Liver (tissue), 10 donors: ENCODE measurements at places on chromosomes 7 and 10.

DNA sequence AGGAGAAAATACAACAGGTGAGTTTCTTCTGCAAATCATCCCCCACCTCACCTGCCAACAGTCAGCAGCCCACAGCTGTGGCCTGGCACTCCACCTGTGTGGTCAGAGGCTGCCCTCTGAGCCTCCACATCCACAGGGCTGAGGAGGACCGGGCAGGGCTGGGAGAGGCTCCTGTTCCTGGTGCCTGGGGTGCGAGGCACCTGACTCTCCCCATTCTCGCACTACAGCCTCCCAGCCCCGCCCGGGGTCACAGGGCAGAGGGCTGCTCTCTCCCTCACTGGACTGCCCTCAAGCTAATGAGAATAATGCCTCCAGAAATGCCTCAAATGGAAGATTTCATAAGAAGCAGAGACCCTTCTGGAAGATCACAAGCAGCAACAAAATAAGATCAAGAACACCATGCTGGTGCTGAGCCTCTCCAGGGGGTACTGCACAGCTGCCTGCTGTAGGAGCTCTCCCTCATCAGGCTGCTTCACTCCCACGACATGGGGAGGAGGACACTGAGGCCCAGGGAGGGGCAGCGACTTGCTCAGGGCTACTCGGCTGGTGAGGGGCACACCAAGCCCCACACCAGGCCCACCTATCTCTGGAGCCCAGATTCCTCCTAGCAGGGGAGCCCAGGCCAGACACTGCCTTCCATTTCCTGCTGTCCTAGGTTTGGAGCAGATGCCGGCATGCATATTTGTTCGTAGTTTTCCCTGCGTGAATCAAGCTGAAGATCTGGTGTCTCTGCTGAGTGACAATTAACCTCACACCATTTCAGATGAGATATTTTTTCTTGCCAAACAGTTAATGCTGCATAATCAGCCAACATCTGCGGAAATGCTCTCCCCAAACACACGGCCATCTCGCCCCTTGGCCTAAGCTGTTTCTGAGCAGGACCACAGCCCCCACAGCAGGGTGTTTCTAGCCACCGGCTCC lies 76.5 kb downstream of the FAM53B start:
- no peak for DNase-seq

DNA sequence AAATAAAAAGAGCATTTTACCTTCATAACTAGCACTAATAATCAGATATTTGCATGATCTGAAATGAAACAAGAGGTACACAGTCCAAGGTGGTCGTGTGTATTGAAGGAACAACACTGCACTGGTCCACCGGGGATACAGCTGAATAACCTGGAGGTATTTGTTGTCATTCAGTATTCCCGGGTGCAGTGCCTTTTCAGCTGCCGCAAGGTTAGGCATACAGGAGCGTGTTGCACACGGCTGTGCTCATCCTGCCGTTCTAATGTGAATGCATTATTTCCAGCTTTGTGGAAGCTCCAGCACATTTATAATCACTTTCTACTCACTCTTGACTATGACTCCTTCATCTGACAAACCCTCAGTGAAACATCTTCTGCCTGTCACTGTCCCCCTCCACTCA lies 377.8 kb downstream of the GFRA1 start:
- DNase-seq = no peak

GRCh38 chr7:85882335-85882734 lies 695.5 kb upstream of the SEMA3D start:
- no peak for DNase-seq

- peak; percentile 27 for DNase-seq
These were observed 181.4 kb upstream of the SHH start for GRCh38 chr7:155993420-155994278.

DNA sequence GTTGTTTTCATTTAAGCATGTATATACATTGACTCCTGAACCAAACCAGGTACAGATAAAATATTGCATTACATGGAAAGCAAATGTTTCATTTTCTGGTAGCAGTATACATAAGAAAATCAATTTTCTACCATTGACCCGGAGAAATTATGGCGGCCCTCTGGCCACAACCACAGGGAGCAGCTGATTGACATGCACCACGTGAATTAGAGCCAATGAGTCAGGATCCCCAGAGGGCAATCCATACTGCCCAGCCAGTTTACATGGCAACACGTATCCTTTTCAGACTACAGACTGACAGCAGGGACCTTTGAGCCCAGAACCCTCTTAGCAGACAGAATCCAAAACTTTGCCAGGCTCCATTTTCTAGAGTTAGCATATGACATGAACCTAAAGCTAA lies 272.2 kb upstream of the NEBL start:
- DNase-seq = no peak

DNA sequence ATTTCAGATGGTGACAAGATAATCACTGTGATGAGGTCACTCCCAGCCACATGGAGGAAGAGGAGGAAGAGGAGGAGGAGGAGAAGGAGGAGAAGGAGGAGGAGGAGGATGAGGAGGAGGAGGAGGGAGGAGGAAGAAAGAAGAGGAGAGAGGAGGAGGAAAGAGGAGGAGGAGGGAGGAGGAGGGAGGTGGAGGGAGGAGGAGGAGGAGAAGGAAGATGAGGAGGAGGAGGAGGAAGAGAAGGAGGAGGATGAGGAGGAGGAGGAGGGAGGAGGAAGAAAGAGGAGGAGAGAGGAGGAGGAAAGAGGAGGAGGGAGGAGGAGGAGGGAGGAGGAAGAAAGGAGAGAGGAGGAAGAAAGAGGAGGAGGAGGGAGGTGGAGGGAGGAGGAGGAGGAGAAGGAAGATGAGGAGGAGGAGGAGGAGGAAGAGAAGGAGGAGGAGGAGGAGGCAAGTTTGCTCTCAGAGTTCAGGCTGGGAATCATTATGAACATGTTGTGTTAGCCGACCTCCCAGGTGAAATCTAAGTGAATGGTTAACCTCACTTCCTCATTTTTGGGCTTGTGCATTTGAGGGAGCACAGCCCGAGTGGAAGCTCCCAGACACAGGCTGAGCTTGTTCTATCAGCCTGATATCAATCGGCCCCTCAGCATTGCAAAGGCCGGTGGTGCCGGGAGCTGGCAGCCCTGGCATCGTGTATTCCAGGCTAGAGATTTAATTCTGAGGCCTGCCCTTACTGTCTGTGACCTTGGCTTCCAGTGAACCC lies 236.2 kb upstream of the PITRM1 start:
- no peak for DNase-seq

DNA sequence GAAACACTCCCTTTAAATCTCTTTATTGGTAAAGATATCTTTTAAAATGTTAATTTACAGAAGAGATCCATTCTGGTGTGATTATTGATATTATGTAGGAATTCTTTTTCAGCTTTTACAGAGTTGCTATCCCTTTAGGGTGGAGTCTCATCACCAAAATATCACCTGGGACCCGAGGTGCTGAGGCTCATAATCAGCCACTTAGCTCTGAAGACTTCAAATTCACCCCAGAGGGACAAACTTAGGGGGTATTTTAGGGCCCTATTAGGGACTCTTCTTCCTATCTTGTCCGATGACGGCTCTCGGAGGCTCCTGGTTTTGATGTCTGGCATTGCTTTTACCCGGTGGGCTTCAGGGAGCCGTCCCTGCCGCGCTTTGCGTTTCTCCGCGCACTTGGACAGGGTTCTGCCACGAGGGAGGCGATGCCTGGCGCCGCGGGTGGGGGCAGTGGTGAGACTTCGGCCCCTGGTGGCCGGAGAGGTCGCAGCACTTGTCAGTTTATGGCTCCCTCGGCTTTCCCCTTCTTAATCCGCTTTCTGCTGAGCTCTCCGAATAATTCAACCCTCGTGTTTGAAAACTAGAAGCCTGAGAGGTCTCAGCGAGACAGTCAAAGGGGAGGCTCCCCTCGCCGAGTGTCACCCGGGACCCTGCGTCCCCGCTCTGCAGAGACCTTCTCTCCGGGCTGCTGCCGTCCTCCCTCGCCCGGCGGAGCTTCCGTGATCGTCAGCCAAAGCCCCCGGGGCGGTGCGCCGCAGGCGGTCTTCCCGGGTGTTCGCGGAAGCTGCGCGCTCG lies 27.8 kb downstream of the RBM20 start:
- peak; percentile 68 for DNase-seq

GRCh38 chr10:84140036-84140379 lies 699 bp downstream of the GHITM start:
- no peak for DNase-seq

GRCh38 chr7:70698219-70698832 lies 433.6 kb upstream of the GALNT17 start:
- no peak for DNase-seq

- no peak for DNase-seq
These were observed 186.0 kb upstream of the TCF7L2 start for GRCh38 chr10:112763916-112764520.

DNA sequence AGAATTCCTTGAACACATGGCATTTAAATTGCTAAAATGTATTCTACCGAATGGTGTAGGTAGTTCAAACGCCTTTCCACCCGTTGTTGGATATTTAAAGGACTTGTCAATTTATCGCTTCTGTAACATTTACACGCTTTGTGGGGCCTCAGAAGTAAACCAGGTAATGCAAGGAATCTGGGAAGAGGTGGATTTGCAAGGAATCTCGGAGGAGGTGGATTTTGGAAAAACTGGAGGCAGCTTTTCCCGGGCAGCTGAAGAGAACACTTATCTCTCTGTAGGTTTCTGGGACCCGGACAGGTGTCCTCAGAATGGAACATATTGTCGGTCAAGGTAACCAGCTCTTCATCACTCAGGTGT lies 592 bp upstream of the MAPK8 start:
- DNase-seq = no peak

DNA sequence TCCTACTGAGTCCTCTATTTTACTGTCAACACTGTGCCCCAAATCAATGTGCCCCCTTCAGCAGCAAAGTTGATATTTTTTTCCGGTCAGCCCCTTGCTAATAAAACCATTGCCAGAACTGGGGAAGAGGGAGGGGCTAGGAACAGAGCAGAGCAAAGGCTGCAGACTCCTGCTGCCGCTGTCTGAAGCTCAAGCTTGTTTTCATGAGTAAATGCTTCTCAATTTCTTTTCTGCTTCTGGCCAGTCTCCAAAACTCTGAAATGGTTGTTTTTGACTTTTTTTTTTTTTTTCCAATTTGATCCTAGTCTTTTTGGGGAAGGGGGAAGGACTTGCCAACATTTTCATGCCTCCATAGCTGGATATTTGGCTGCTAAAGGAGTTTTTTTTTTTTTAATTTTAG lies 26.7 kb upstream of the PROSER2 start:
- no peak for DNase-seq

DNA sequence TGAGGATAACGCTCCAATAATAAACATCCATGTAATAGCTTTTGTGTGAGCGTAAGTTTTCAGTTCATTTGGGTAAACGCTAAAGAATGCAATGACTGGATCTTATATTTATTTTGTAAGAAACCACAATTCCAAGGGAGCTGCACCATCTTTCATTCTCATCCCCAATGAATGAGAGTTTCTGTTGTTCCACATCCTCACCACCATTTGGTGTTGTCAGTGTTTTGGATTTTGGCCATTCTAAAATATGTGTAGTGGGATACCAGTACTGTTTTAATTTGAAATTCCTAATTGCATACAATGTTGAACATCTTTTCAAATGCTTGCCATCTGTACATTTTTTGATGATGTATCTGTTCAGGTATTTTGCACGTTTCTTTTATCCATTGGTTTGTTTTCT lies 50.9 kb upstream of the SEMA3D start:
- DNase-seq = no peak

DNA sequence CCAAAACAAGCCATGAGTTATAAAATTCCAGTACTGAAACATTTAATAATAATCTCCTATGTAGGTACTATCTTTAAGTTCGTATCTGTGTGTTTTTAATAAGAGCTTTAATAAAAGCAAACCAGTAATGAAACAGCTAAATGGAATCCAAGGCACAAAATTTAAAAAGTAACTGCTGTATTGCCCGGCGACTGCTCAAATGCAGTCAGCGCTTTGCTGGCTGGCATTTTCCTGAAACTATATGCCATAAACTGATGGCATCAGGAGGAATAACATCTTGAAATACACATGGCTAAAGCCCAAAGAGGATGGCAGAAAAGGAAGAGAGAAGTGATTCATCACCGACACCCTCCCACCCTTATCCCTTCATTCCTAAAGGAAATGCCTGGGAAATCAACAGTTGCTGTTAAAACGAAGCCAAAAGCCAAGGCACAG lies 133.1 kb downstream of the CUBN start:
- DNase-seq = no peak

GRCh38 chr10:22427101-22427500 lies 81.8 kb downstream of the SPAG6 start:
- DNase-seq = no peak

DNA sequence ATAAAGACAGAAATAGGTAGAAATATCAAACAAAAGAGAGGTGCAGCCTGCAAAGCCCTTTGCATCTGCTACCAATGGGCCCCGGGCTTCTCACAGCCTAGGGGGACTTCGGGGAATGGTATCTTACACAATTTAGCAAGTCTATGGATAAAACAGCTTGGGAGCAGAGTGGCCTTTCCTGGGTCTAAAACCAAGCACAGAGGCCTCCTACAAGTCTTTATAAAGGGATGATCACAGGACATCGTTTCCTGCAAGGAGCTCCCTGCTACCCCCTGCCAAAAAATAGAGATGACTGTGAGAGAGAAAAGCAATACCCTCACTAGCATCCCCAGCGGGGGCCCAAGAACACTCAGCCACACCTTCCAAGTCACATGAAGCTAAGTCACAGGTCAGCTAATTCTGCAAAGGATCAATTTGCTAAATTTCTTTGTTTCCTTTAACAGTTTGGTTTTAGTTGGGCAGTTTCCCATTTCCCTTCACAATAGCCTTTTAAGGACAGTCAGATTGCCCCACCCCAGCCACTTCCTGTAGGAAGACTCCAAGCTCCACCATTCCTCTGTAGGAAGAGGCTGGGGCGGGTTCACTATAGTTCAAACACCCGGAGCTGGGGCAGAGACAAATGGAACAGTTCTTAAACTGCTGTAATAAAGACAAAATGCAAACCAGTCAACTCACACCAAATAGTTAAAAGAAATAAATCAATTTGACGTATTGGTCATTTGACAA lies 105.5 kb downstream of the SLIT1 start:
- no peak for DNase-seq

DNA sequence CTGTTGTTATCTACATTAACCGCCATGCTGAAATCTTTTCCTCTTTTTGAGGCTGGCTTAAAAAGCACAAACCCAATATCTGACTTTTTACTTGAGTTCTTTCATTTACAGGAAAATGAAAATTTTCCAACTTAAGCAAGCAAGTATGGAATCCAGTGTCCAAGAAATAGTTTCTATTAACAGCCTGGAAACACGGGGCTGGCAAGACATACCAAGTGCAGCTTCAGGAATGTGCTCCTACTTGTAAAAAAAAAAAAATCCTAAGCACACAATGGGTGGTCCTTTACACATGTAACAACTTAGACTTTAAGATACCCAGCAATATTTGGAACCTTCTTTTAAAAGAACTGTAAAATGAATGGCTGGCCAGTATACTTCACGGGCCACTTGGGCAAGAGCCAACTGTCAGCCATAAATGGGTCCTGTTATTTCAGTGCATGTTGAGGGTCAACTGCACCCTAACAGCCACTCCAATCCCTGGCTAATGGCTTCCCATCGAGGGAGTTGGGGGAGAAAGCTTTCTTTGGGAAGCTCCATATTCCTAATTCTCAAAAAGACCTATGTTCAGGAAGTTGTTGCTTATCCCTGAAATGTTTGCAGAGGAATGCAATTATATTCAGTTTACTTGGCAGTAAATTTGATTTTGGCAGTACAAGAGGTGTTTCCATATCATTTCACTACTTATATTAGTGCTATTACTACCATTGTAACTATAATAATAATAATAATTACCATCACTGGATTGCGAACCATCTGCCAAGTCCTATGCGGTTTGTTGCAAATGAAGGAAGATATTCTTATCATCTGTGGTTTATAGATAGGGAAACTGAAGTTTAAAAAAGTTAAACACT lies 236.4 kb upstream of the TMEM72 start:
- no peak for DNase-seq

GRCh38 chr10:132735341-132735775 lies 50.6 kb downstream of the NKX6-2 start:
- no peak for DNase-seq
